ENCODE measurements at places on chromosomes 11 and 22.

GRCh38 chr11:35236667-35237003, 97.7 kb downstream of the CD44 start:
- peak; percentile 17 for DNase-seq

DNA sequence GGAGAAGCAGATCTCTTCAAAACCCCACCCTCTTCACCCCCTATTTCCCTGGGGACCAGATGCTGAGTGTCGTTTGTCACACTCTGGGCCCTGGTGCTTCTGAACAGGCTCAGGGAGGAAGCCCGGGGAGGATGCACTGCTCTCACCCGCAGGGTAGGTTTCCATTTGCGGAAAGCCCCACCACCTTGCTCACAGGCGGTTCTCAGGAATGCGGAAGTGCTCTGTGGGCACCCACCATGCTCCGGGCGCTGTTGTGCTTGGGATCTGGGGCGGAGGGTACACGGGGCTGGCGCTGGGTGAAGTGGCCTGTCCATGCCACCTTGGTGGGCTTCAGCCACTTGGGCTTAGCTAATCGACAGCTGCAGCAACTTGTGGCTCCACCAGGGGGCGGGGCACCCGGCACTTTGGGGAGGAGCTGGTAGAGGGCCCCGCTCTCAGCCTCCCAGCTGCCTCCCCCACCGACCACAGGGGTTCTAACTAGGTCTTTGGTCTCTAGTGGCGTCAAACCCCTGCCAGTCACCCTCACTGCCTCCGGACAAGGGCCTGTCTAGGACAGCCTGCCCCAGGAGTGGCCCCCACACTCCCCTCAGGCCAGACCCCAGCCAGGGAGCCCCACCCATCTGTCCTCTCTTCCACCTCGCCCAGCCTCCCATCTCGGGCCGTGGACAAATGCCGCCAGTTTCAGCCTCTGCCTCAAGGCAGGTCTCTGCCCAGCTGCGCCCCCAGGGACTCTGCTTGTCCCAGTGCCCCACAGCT, 7.4 kb downstream of the NDUFV1 start:
- DNase-seq: no peak

GRCh38 chr11:81913793-81914192, 819.9 kb downstream of the FAM181B start:
- DNase-seq: no peak

GRCh38 chr11:74478877-74479731, 11.8 kb upstream of the KCNE3 start:
- DNase-seq: no peak

DNA sequence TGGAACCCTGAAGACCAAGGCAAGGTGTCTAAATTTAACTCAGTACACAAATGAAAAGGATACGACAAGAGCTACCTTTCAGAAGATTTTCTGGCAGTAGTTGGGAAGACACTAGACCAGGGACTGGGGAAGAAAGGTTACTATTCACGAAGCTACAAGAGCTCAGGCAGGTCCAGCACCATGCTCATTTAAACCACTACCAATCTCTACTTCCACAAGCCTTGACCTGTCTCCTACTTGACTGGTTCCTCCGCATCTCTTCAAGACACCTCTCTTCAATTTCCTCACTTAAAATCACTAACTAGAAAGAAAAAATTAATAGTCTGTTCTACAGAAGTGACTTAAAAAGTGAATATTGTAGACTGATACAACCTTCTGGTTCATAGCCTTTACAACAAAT, 22.9 kb downstream of the TCF20 start:
- no peak for DNase-seq

DNA sequence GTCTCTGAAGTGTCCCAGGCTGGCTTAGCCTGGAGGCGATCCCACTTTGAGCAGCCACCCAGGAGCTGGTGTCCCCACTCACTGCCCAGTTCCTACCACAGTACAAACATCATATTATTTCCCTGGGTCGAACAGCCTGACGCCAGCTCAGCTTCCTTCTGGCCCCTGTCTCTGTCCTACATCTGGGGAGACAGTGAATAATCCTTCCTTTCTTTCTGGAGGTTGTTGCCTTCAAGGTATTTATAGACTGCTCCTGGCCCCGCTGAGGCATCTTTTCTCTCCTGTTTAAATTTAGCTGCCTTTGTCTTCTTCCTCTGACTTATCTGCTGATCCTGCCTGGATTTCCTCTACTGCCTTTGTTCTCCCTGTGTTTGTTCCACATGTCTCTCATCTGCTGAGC, 56.8 kb upstream of the LRRC55 start:
- DNase-seq: no peak

DNA sequence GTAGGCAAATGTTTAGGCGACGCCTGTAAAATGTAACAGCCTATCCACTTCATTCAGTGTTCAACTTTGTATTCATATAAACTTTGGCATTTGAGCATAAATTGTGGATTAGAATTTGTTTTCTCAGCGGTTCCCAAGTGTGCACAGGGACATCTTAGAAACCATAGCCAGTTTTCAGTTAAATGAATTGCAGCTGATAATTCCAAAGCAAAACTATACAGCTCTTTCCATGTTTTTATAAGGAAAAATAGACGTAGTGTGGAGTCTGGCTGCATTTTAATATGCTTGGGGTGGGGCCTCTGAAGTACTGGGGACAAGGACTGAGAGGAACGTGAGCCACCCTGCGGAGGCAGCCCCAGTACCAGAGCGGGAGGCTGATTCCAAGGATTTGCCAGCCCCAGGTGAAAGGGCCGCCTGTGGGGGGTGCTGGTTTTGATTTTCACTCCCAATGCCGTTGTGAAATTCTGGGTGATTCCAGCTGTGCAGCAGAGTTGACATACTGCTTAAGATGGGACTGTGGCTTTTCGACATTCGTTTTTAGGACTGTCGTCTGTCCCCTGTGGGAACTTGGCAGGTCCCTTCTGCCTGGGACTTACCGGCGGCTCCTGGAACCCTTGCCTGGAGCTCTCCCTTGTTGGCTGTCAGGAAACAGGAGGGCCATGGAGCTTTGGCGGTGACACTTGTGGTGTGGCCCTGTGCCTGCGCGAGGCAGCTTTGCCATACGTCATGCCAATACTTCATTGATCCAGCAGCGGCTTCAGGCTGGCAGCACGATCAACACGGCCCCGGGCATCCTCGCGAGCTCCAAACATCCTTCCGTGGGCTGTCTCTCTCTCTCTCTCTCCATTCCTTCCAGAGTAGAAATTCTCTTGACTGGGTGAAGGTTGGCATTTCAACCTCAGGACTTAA, 370.9 kb downstream of the TBC1D22A start:
- no peak for DNase-seq

DNA sequence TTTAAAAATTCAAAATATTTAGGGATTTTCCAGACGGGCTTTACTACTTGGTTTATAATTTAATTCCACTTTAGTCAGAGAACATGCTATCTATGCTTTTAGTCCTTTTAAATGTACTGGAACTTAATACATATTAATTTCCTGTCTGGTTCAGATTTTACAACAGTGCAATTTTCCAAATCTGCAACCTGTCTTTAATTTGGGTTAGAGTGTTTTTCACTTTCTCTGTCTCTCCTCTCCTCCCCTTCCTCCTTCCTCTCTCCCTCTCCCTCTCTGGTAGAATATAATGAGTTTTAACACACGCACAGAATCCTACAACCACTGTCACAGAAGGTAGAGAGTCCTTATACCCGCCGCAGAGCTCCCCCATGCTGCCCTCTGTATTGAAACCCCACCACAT, 950.7 kb downstream of the BRD1 start:
- DNase-seq: no peak

- DNase-seq: no peak
Measured at GRCh38 chr11:112558691-112559090, 298.0 kb upstream of the PLET1 start.

- DNase-seq: no peak
Measured at GRCh38 chr11:126083829-126084607, 21.4 kb upstream of the CDON start.

GRCh38 chr11:118763041-118763440, 27.9 kb downstream of the DDX6 start:
- DNase-seq: no peak

DNA sequence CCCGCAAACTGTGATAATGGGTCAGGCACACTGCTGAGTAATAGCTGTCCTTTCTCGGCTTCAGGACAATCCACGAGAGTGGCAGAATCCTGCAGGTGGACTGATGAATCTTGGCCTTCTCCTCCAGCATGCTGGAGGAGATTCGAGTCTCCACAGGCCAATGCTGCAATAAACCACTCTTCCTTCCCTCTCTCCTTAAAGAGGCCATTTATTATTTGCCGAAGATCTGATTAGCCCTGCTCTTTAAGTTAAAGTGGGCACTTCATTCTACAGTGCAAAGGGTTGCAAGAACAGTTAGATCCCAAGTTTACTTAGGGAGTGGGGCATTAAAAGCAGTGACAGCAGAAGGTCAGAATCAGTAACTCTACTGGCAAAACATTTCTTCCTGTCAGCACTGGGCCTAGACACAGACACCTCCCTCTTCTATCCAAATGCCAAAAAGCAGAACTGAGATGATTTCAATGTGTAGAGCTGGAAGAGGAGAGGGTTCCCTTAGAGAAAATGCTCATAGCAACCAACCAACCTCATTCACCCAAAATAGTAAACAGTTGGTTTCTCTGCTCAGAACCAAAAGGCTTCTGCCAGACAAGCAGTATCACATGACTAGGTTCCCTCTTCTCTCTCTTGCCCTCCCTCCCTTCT, 121.7 kb downstream of the SGSM3 start:
- DNase-seq: no peak
